ENCODE measurements at places on chromosomes 12 and 14. TPM values are rescaled to one million over a fixed set of nuclear protein-coding genes. Genes with fewer than 3 reads are reported as not detected.

The FSCB gene
- not detected for total RNA-seq

The PPP4R4 gene
- 0.47 TPM for total RNA-seq

The P2RX2 gene
- 0.19 TPM for total RNA-seq

The GARIN6 gene
- total RNA-seq, result not detected

The RNASE1 gene
- 201 TPM for total RNA-seq

The ZNF385A gene
- 16.6 TPM for total RNA-seq

The GPR162 gene
- 5.0 TPM for total RNA-seq

DNA sequence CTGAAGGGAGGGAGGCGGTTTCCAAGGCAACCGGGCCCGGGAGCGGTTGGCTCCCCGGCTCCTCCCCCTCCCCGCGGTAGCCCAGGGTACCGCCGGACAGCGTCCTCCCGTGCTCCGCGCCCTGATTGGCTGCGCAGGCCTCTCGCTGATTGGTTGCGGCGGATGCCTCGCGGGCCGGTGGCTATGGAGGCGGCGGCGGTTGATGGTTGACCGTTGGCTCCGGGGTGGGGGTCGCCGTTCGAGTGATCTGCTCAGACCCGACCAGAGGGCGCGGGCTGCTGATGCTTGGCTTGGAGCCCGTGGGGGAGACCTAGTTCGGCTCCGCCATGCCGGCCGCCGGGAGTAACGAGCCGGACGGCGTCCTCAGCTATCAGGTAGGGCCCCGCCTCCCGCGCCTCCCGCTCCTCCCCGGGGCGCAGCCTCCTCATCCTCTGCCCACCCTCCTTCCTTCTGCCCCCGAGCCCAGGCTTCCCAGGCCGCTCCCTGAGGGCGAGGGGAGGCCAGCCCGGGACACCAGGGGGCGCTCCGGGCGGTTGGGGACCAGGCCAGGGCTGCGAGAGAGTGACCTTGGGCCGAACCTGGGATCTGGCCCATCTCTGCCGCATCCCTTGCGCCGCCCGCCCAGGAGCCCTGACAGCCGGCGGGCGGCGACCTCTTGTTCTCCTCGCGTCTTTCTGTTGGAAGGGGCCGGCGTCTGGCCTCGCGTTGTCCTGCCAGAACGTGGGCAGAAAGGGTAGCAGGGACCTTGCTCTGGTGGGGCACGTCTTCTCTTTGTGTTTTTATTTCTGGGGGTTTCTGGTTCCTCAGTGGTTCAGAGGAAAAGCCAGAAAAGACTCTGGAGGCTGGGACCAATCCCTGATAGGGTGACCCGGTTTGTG, at the start of gene SLC4A8:
Gene SLC4A8, plus strand, starts transcription at position 170 of the 878 bp plus-strand sequence. Its CDS starts 157 bp downstream, at position 327.
- H3K36me3 ChIP-seq, result no peaks in the 10 kb centered on the region
- peak within 1 kb of the TSS; percentile 39 for H3K4me3 ChIP-seq
- no peaks in the 10 kb centered on the region for H3K27me3 ChIP-seq
- H3K4me1 ChIP-seq, result no peaks in the 10 kb centered on the region

DNA sequence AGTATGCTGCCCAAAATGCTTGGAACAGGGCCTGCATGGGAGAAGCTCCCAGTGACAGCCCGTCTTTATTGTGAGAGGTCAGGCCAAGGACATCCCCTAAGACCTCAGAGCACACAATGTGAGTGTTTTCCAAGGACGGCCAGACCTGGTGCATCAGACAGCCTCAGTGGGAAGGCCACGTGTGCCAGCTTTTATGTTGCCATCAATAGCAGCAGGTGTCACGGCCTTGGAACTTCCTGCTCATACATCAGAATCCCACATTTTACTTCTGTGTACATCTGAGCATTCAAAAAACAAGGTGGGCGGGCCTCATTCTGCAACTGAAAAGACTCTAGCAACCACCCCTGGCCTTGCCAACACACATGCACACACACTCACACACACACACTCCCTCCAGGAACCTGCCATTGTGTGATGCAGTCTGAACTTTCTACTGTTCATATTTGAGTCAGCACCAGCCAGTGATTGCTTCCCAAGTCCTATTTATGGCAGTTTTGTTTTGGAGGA, 753.1 kb upstream of the TBX3 start:
- DNase-seq, result no peak
- H3K36me3 ChIP-seq, result no peaks in the 10 kb centered on the region

DNA sequence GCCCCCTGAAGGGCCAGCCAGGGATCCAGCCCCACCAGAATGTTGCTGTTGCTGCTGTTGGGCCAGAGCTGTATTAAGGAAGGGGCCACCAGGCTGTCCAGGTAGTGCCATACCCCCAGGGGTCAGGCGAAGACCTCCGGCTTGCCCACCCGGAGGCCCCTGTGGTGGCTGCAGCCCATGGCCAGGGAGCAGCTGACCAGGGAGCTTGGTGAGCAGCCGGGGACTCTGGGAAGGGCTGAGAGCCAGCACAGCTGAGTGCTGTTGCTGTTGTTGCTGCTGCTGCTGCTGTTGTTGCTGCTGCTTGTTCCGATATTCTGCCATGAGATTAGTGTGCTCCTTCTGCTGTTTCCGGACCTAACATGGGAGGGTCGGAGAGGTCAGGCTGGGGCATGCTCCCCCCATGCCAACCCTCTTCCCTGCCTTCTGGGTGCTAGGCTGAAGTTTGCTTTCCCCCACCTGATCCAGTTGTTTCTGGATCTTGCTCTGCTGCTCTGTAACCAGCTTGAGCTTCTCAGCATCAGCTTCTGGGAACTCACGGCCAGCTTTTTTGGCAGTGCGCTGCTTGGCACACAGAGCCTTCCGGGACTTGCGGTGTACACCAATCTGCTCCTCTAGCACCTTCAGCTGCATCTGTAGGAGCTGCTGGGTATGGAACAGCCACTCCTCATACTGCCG, 15.2 kb upstream of the PRKAG1 start:
- no peak overlapping the region for H3K27ac ChIP-seq
- no peaks in the 10 kb centered on the region for H3K4me1 ChIP-seq
- no peaks in the 10 kb centered on the region for H3K27me3 ChIP-seq

GRCh38 chr14:33563191-33563900, 387.5 kb downstream of the EGLN3 start:
- peaks cover 2% of the 10 kb centered on the region for H3K4me1 ChIP-seq
- H3K27ac ChIP-seq, result no peak overlapping the region
- no peaks in the 10 kb centered on the region for H3K27me3 ChIP-seq
- no peak overlapping the region for H3K4me3 ChIP-seq

DNA sequence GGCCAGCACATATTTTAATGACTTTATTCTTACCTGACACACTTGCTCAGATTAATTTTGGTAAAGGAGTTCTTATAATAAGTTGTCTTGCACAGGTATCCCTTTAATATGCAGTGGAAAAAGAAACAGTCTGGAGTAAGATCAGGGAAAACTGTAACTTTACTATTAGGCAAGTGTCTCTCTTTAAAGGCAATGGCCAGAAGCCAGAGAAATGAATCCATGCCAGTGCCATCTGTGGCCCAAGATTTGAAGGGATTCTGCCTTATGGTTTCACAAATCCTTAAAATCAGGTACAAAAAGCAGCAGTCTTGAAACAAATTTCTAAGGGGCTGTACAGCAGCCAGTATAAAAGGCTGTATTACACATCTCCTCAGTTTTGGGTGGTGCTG, 22.4 kb downstream of the NFYB start:
- H3K4me1 ChIP-seq, result no peaks in the 10 kb centered on the region
- peak overlapping the region; percentile 10 for H3K4me3 ChIP-seq

DNA sequence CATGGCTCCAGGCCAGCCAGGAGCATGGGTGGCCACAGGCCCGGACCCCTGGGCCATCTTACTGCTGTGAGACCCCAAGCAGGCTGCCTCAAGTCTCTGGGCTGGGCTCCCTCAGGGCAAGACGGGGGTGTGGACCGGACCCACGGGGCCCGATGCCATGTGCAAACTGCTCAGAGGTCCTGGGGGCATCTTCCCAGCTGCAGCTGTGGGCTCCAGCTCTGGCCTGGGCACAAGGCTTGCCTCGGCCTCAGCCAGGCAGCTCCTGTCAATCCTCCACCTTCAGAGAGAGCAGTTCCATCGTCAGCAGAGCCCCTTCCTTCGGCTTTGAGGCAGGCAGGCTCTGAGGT, 12.4 kb upstream of the GPR132 start:
- no peak for DNase-seq
- no peaks in the 10 kb centered on the region for H3K36me3 ChIP-seq
- H3K4me3 ChIP-seq, result no peak overlapping the region
- no peak overlapping the region for H3K27ac ChIP-seq
- H3K27me3 ChIP-seq, result no peaks in the 10 kb centered on the region
- no peaks in the 10 kb centered on the region for H3K4me1 ChIP-seq

DNA sequence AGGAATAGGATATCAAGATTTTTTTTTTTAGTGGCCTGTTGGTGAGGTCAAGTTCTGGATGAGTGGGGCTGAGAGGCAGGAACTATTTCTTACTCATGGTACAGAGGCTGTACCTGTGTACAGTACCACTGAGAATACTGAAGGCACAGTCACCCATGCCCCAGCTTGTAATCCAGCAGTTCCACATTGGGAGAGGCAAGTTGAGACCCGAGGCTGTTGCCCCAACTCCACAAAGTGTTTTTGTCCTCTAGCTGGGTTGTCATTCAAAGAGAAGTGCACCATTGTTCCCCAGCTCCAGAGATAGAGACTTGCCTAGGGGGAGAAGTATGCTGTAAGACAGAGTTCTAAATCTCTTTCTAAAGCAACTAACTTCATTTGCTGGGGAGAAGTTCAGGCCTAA, 38.7 kb downstream of the ARID2 start:
- H3K36me3 ChIP-seq, result no peaks in the 10 kb centered on the region
- no peaks in the 10 kb centered on the region for H3K4me1 ChIP-seq
- DNase-seq, result no peak
- no peak overlapping the region for H3K27ac ChIP-seq
- no peak overlapping the region for H3K4me3 ChIP-seq

DNA sequence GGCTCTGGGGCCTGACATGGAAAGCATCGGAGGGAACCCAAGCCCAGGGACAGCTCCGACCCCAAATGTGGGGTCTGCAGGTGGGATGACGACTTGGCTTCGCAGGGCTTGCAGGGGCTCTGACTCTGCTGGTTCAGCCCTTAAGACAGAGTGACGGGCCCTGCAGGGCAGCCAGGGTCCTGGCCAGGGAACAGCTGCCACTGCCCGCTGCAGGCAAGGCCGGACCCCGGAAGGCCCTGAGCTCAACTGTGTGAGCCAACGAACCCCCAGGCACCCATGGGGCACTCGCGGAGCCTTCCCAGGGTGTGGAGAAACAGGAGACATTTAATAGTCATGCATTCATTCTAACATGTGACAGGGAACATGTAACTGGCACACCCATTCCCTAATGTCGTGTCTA, 120.7 kb downstream of the PIWIL1 start:
- no peaks in the 10 kb centered on the region for H3K27me3 ChIP-seq
- H3K36me3 ChIP-seq, result no peaks in the 10 kb centered on the region
- H3K4me1 ChIP-seq, result no peaks in the 10 kb centered on the region

- no peak overlapping the region for H3K4me3 ChIP-seq
- H3K4me1 ChIP-seq, result no peaks in the 10 kb centered on the region
- H3K27me3 ChIP-seq, result no peaks in the 10 kb centered on the region
- no peak overlapping the region for H3K27ac ChIP-seq
Observed at GRCh38 chr12:62250671-62251608, 9.3 kb upstream of the USP15 start.

DNA sequence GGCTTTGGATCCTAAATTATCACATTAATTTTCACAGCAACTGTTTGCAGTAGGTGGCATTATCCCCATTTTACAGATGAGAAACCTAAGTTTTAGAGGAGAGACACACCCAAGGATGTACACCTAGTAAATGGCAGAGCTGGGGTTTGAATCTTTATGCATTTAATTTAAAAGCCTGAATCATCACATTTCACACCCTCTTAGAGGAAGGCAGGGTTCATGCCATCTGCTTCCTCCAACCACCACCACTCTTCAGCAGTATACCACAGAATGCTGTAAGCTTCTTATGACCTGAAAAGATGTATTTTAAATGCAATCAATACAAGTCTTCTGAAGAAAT, 90.3 kb downstream of the CRADD start:
- H3K27ac ChIP-seq, result peak overlapping the region; percentile 36
- H3K4me1 ChIP-seq, result peaks cover 2% of the 10 kb centered on the region
- no peaks in the 10 kb centered on the region for H3K27me3 ChIP-seq
- H3K4me3 ChIP-seq, result no peak overlapping the region
- H3K36me3 ChIP-seq, result no peaks in the 10 kb centered on the region

DNA sequence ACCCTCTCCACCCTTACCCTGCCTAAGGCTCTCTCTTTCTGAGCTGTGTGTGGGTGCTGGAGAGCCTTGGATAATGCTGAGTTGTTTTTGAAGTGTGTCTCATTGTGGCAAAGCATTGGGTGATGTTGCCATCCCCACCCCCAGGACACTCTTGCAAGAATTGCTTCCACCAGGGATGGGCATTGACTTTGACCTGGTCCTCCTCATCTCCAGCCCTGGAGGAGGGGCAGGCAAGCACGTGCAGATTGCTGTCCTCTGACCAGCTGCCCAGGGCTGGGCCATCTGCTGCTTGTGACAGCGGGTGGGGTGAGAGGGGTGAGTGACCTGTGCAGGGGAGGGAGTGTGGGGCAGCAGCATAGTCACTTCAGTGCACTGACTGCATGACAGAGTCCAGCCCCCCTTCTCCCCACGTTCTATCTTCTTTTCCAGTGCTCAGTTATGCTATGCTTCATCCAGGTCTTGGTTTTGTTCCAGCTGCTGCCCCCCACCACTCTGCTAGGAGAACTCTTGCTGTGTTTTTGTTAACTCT, 26.2 kb downstream of the SUSD6 start:
- H3K27me3 ChIP-seq, result no peaks in the 10 kb centered on the region
- H3K4me1 ChIP-seq, result peaks cover 6% of the 10 kb centered on the region
- H3K36me3 ChIP-seq, result no peaks in the 10 kb centered on the region

GRCh38 chr14:23620177-23620702, 15.9 kb upstream of the DHRS2 start:
- H3K27me3 ChIP-seq, result no peaks in the 10 kb centered on the region
- H3K4me1 ChIP-seq, result no peaks in the 10 kb centered on the region
- no peak overlapping the region for H3K4me3 ChIP-seq
- DNase-seq, result no peak

DNA sequence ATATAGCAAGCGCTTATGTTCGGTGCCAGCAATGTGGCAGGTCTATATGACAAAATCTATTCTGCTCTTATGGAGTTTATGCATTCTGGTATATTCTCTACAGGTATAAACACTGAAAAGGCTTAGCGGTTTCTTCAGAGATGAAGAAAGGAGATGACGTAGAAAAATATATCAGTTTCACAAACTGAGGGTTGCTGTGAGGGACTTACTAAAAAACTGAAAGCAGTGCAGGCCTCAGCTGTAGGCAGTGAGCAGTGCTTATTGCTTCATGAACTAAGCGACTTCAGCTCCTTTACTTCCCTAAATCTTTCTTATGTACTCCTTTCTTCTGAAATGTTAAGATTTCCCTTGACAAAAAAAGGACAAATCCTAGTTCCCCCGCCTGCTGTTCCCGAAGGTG, 4.5 kb downstream of the DDX47 start:
- H3K4me1 ChIP-seq, result peaks cover 10% of the 10 kb centered on the region
- no peak overlapping the region for H3K4me3 ChIP-seq
- H3K27me3 ChIP-seq, result no peaks in the 10 kb centered on the region
- no peak overlapping the region for H3K27ac ChIP-seq
- H3K36me3 ChIP-seq, result peaks cover 29% of the 10 kb centered on the region
- no peak for DNase-seq

- H3K27me3 ChIP-seq, result no peaks in the 10 kb centered on the region
- H3K4me3 ChIP-seq, result no peak overlapping the region
- DNase-seq, result no peak
- no peak overlapping the region for H3K27ac ChIP-seq
Observed at GRCh38 chr12:103832048-103832997, 8.7 kb downstream of the NT5DC3 start.

- no peaks in the 10 kb centered on the region for H3K36me3 ChIP-seq
- DNase-seq, result no peak
- peaks cover 49% of the 10 kb centered on the region for H3K4me1 ChIP-seq
- H3K27ac ChIP-seq, result peak overlapping the region; percentile 83
- no peaks in the 10 kb centered on the region for H3K27me3 ChIP-seq
- no peak overlapping the region for H3K4me3 ChIP-seq
Observed at GRCh38 chr12:3098436-3098835, 21.3 kb downstream of the TSPAN9 start.

Data from kidney (tissue), 22 donors.